ENCODE measurements at places on chromosomes 3 and 15.

DNA sequence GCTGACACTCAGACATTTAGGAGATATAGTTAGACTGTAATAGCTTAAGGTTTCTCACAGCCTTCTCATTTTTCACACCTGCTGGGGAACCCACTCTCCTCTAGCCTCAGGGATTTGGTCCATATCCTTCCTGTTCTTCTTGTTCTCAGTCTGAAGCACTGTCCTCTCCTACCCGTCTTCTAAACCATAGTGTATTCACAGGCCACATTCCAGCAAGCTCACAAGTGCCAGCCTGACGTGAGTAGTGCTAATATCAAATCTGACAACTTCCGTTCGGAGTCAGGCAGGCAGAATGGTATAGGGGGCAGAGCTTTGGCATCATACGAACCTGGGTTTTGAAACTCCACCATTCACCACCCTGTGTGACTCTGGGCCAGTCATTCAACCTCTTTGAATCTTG is 6.9 kb upstream of the CA12 start:
- DNase-seq, result no peak

DNA sequence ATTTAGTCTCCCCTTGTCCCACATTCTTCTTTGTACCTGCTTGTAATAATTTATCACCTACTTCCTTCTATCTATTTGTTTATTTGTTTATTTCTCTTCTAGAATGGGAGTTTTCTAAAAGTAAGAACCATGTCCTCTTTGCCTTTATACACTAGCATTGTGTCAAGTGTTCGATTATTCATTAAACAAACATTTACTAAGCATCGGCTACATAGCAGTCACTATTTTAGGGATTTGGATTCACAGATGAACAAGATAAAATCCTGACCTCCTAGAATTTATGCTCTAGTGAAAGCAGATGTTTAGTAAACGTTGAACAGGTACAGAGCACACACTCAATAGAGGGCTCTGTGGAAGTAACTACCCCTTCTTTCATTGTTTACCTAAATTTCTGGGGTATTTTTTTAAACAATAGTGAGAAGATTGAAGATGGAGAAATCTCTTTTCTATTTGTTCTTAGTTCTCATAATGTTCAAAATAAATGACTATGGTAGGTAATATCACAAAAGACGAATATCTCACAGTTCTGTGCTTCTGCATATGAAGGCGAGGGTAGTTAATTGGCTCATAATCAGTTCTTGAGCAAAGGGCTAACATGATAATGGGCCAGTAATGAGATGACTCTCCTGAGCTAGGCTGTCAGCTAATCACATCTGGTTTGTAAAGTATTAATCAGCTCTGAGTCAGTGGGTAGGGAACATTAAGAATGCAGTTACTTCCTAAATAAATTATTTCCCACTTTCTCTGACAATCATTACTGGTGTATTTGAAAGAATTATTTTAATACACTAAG is 111.9 kb downstream of the SLC9A9 start:
- DNase-seq, result no peak

GRCh38 chr3:86938416-86939105 is 52.4 kb downstream of the VGLL3 start:
- no peak for DNase-seq

GRCh38 chr3:177318559-177318958 is 121.3 kb upstream of the TBL1XR1 start:
- DNase-seq, result no peak

DNA sequence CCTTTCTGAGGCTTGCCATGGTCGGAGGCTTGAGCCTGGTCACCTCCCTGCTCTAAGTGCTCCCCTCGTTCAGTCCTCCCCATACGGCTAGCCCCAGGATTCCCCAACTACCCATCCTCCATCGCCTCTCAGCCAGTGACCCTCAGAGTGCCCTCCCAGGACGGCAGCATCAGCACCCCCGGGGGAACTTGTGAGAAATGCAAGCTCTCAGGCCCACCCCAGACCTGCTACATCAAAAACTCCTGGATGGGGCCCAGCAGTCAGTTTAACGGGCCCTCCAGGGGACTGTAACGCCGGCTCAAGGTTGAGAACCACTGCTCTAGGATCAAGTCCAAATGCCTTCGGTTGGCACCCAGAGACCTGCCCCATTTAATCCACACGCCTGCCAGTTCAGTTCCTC is 6.9 kb downstream of the ADAMTS17 start:
- no peak for DNase-seq

- DNase-seq, result no peak
Observed at GRCh38 chr3:145760036-145760435, 400.9 kb downstream of the PLOD2 start.
